Iris pigment epithelial cell (primary cell): ENCODE measurements at places on chromosomes 16 and 17.

DNA sequence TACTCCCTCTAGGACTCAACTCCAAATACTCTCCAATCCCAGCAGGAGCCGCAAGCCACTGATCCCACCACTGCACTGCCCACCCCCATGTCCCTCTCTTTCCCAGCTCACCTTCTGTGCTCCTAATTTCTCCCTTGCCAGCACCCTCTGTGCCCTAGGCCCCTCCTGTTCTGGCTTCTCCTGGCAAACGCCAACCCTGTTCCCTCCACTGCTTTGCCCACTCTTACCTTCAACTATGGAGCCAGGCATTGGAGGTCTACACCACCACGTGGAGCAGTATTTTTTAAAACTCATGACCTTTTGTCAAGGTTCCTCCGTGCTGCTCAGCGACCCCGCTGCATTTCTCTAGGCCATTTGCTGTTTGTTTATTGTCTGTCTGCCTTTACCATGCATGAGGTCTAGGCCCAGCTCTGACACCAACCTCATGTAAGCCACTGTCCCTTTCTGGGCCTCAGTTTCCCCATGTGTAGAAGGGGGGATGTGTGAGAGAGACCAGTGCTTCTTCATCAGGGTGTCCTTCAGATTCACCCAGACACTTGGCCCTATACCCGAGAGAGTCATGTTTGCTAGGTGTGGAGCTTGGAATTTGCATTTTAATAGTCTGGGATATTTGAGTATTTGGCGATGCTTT is 4.6 kb downstream of the CCDC102A start:
- no peak for DNase-seq

GRCh38 chr16:27470567-27471431 is 68.8 kb downstream of the IL21R start:
- DNase-seq: peak; percentile 87

GRCh38 chr17:80847496-80848230 is 144.0 kb upstream of the CHMP6 start:
- no peak for DNase-seq

DNA sequence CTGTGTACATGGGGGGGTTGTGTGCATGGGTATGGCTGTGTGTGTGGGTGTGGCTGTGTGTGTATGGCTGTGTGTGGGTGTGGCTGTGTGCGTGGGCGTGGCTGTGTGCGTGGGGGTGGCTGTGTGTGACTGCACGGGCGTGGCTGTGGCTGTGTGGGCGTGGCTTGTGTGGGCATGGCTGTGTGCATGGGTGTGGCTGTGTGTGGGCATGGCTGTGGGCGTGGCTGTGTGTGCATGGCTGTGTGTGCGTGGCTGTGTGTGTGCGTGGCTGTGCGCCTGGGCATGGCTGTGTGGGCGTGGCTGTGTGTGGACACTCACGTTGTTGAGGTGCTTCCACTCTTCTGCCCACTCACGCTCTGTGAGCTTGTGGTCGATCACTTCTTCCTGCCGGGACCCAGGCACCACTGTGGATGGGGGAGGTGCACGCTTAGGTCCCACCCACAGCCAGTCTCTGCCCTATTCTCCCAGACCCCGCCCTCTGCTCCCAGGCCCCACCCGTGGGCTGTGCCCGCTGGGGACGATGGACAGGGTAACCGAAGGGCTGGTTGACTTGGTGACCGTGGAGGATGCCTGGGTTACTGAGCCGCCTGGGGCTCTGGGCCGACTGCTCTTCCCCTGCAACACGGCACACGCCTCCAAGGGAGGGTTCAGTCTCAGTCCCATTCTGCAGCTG is 16.0 kb upstream of the PABPN1L start:
- DNase-seq: no peak

GRCh38 chr16:86872833-86873232 is 294.5 kb downstream of the FOXL1 start:
- DNase-seq: no peak

DNA sequence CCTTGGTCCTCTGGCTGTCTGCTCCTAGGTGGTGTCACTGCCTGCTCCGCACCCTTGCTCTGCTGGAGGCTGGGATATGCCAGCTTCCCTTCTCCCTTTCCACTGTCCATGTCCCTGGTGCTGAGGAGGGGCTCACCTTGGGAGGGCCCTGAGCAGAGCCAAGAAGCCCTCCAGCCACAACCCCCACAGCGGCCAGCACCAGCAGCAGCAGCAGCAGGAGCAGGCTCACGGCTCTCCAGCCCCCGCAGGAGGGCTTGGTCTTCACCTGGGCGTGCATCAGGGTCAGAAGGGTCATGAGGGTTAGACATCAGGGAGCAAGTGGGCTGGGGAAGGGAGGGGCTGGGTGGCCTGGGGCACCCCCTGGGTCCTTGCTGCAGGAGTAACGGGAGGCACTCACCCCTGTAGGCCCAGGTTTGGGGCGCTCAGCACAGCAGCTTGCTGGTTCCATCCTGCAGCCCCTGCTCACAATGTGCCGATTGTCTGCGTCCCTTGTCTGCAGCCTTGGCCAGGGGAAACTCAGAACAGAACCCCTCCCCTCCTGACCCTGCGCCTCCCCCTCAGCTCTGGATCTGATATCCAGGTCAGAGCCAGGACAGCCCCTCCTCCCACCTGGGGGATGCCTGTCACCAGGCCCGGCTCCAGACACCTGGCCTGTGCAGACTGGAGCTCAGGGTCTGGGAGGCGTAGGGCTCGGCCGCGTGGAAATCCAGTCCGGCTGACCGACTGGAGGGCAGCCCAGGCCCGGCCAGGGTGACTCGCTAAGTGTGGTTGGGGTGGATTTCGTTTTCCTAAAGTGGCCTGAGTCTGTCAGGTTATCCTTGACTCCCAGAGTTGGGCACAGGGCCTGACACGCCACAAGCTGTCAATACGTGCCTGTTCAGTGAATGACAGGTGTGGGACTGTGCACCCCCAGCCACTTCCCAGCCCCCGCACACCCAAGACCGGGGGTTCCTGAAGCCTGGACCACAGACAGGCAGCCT is at the start of gene BRICD5:
Gene BRICD5, minus strand, starts transcription at position 478 of the 980 bp plus-strand sequence. Its CDS starts 30 bp downstream, at position 448.
- DNase-seq: peak; percentile 21

DNA sequence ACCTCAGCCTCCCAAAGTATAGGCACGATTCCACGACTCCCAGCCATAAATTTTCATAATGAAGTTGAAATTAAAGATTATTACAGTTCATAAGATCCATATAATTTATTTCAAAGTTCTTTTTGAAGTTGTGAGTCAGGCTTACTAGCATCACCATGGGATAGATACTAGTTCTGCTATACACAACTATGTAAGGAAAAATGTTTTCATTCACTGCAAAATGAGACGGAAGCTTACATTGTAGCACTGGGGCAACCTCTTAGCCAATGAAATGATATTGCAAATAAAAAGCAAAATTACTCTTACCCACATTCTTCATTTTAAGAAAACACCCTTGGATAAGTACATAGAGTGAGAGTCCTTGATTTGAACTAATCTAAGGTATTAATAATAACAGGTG is 18.8 kb upstream of the MARCHF10 start:
- DNase-seq: peak; percentile 56

GRCh38 chr17:38731526-38732294 is 1.6 kb downstream of the CISD3 start:
- no peak for DNase-seq

DNA sequence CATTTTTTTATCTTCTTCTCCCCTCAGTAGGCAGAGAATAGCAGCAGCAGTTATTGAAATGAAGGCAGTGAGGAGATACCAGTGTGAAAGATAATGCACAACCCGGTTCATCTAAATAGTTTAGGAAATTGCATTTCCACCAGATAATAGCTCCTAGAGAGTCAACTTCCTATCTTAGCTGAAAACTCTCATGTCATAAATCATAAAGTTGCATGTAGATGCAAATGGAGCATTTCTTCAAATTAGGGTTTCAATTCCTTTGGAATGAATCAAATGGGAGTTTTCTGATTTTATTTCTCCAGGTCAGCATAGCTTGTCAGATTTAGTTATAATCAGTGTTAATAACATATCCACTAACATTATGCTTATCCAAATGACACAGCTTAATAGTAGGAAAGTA is 335.3 kb downstream of the CNTNAP4 start:
- DNase-seq: no peak

GRCh38 chr17:65984299-65984698 is 207.6 kb downstream of the CEP112 start:
- peak; percentile 74 for DNase-seq

DNA sequence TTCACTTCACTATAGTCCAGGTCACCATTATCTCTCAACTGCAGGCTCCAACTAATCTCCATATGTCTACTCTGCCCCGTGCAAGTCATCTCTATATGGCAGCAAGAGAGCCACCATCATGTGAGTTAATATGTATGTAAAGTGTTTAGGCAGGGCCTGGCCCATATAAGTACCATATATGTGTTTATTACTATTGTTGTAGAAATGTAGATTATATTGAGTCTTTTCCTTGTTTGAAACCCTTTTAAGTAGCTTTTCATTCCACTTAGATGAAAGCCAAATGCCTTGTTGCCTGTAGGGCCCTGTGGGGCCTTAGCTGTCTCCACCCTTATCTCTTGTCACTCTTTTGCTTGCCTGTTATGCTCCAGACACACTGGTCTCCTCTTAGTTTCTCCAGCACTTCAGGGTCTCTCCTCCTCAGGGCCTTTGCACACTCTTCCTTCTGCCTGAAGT is 164.0 kb downstream of the PHKB start:
- no peak for DNase-seq

DNA sequence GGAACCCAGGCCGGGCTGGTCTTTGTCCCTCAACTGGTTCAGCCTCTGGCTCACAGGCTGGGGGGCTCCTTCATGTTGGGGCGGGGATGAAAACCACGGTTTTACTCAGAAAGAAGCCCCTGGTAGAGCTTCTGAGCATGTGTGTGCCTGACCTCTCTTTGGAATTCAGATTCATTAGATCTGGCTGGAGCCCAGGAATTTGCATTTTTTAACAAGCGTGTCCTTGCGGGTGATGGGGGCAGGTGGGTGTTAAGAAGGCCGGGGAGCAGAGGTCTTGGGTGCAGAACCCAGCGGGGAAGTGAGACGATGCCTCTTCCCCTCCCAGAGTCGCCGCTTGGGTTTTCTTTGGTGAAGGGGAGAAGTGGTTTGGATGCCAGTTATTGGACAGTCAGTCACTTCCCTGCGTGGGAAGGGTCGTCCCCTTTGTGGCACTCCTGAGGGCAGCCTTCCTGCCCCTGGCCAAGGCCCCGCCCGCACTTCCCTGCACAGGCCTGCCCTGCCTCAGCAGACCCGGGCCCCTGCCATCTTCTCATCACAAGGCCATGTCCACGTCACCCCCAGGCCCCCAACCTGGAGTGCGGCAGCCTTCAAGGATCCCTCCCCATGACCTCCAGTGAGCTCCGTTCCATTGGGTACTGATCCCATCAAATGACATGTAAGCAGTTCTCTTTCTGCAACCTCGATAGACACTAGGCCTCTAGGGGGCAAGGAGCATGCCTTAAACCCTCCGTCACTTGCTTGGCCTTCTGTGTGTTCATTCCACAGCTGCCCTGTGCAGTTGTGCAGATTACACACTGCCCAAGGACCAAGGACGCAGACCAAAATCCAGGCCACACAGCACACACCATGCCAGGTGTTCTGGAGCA is 177.7 kb upstream of the CIBAR2 start:
- DNase-seq: no peak

- peak; percentile 21 for DNase-seq
These were observed 258.6 kb downstream of the CBLN1 start for GRCh38 chr16:49023050-49023449.

DNA sequence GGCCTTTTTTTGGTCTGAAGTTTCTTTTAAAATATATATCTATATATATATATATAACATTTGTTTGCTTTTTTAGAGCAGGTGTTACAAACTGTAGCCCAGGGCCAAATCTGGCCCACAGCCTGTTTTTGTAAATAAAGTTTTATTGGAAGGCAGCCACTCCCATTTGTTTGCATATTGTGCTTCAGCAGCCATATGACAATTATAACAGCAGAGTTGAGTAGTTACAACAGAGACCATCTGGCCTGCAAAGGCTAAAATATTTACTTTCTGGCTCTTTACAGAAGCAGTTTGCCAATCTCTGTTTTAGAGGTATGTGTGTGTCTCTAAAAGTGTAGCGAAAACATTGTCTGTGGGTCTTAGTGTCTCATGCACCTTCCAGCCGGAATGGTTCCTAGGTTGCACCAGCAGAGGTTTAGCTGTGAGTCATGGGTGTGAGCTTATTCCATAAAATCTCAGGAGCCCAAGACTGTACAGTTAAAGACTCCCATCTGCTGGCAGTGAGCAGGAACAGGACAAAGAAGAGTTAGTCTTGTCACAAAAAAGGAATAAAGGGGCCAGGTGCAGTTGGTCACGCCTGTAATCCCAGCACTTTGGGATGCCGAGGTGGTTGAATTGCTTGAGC is 23.8 kb downstream of the LCMT1 start:
- peak; percentile 60 for DNase-seq

- no peak for DNase-seq
These were observed 756.4 kb downstream of the CDH11 start for GRCh38 chr16:64365448-64365931.

DNA sequence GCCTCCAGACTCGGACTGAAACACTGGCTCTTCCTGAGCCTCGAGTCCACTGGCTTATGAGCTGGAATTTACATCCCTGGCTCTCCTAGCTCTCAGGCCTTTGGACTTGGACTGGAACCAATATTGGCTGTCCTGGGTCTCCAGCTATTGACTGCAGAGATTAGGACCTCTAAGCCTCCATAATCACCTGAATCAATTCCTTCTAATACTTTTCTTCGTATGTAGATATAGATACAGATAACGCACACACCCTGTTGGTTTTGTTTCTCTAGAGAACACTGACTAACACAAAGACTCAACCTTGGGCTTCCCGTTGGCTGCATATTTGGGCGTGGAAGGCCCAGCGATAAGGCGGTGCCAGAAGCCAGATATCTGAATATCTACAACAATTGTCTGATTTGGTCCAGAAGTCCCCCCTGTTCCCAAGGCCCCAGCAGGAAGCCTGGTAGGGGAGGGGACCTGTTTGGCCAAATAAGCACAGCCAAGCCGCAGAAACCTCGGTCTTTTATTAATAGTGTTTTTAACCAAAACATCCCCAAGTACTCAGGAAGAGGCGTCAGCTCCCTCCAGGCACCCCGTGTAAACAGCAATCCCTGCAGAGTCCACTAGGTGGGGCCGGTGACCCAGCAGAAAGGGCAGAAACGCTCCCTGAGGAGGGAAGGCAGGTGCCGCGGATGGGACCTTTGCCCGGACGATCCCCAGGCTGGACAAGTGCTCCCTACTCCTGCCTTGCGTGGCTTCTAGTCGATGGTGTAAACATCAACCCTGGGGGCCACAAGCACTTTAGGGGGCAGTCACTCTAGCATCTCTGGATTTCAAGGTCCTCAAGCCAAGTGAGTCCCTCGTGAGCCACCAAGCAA is 57.0 kb downstream of the ABR start:
- peak; percentile 59 for DNase-seq

DNA sequence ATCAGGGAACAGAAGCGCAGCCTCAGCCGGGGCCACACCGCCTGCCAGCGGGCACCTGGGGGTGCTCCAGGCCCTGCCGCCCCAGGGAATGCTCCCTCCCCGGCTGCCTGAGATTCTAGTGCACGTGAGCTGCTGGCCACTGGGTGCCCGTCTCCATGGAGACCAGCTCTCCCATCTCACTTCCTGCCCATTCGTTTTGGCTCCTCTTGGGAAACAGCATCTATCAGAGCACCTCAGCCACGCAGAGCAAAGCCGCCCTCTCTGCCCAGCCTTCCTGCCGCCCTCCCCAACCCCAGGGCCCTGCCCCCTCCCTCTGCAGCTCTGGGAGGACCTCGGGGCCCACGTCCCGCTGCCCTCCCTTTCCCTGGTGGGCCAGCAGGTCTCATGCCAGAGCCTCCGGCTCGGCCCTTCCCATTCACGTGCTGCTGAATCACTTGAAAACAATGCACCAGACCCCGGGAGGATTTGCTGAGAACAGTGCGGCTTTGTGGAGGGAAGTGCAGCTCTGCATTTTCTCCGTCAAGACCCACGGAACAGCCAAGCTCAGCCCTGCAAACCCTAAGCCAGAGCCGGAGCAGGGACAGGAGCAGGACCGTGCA is 19.4 kb downstream of the CEP295NL start:
- DNase-seq: peak; percentile 93
